ENCODE measurements at places on chromosomes 7 and 10.
A peak's percentile ranks its signal among the peaks of the same experiment; 100 is the strongest.

DNA sequence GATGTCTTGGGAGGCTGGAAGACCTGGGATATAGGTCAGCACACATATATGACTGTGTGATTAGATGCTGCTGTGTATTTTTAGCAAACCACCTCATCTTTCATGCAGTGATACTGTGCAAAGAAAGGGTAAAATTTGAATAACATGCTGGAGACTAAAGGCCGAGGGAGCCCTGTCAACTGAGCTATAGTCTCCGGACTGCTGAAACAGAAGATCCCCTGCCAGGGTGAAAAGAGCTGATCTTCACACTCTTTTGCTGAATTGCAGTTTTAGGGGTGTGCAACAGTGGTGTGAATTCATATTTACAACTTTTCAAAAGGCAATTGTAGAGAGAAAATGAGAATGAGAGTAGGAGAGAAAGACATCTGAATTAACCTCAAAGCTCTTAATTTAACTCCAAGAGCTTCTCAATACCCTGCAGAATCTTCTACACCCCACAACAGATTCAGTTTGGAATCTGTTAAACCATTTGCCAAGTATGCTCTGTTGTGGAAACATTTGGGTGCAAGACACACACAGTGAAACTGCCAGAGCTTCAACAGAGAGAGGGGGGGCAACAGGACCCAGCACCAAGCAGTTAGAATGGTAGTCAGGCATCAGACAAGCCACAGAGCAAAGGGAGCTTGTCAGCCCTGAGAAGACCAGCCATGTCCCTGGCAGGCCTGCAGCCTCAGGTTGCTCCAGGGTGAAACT is 190.1 kb upstream of the STK17A start:
- no peak for DNase-seq

DNA sequence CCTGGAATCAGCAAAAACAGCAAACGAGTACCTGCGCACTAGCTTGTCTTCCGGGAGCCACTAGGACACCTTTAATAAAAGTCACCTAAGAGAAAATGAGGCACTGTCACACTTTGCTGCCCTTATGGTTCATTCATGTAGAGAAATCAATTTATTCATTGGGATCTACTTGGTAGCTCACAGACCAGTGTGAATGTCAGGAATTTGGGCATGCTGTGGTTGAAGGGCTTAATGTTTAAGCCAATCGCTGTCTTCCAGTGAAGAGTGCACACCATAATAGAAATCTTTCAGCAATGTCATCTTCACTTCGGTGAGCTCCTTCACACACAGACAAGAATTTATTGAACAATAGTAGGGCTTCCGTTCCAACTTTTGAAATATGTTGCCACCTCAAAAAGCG is 65.1 kb downstream of the MARCHF5 start:
- DNase-seq = no peak

GRCh38 chr7:156889089-156889488 is 3.9 kb downstream of the LMBR1 start:
- DNase-seq = no peak

DNA sequence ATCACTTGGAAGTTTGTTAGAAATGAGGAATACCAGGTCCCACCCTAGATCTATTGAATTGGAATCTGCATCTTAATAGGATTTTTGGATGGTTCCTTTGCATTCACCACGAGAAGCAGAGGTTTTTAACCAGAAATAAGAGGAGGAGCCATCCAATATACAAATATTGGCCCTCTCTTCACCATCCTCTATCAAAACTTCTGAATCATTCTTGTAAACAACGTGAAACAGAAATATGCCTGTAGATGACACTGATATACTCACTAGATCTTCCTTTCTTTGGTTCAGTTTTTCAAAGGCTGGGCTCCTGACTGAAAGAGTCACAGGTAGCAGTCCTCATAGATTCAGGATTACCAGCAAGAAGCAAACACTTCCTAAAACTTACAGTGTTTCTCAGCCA is 39.5 kb downstream of the ZNF365 start:
- DNase-seq = no peak

- DNase-seq = no peak
Observed at GRCh38 chr10:133442191-133442966, 11.4 kb upstream of the SCART1 start.

DNA sequence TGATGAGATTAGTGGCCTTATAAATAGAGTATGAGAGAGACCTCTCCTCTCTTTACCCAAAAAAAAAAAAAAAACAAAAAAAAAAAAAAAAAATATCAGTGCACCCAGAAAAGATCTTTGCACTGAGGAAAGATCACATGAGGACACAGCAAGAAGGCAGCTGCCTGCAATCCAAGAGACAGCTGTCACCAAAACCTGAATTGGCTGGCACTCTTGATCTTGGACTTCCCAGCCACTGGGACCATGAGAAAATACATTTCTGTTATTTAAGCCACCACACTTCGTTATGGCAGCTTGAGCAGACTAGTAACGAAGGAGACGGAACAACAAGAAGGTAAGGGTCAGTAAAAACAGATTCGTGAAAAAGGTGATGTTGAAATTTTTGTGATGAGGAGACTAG is 47.0 kb downstream of the TMEM106B start:
- no peak for DNase-seq

GRCh38 chr10:131560166-131560565 is 248.6 kb upstream of the TCERG1L start:
- no peak for DNase-seq

DNA sequence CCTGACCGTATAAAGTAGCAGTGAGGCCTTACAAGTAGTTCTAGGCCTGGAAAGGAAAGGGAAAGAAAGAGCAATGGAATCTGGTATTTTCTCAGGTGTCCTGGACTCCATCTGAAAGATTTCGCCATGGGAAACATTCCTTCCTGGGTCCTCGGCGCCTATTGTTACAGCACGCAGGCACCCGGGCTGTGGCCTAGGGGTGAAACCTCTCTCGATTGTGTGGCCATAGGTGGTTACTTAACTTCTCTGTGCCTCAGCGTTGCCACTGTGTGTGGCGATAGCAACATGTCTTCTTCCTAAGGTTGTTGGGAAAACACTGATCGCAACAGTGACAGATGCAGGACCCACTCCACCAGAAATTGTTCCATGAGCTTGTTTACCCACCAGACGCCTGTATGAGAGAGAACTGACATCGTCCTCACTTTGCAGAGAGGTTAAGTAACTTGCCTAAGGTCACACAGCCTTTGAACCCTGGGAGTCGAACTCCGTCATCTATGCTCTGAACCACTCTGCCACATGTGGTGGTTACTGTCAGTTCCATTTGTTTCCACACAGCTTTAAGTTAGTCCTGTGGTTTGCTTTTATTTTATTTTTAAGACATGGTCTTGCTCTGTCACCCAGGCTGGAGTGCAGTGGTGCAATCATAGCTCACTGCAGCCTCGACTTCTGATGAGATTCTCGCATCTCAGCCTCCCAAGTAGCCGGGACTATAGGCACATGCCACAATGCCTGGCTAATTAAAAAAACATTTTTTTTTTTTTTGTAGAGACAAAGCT is 73.4 kb downstream of the LHPP start:
- no peak for DNase-seq

- DNase-seq = no peak
Observed at GRCh38 chr10:76106611-76107010, 675.2 kb downstream of the LRMDA start.

DNA sequence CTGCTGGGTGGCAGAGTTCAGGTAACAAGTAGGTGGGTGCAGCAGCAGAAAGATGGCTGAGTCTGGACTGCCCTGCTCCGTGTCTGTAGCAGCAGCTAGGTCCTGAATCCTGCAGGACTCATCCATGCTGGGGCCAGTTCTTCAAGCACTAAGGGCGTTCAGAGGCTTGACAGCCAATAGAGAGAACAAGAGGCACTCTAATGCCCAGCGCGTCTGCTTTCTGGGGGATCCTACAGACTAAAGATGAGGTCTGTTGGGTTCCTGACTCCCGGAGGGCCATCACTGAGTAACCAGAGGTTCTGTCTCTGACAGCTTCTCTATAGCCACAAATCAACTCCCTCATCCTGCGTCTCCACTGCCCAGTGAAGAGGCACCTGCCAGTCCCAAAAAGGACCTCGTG is 125.5 kb downstream of the PTPN20 start:
- DNase-seq = no peak

DNA sequence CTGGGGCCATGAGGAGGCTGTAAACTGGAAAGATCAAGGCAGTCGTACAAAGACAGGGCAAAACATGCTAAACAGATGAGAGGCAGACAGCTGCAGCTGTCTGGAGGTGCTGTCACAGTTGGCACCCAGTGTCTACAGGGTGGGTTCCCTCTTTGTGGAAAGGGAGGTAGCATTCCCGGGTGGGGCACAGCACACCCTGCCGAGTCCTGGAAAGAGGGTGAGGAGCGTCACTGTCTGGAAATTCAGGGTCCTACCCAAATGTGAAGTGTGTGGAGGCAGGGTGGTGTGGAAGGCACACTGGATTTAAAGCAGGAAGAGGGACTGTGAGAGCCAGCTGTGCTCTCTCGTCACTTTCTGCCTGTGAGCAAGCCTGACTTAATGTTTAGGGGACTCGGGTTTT is 356.2 kb downstream of the SDK1 start:
- no peak for DNase-seq

DNA sequence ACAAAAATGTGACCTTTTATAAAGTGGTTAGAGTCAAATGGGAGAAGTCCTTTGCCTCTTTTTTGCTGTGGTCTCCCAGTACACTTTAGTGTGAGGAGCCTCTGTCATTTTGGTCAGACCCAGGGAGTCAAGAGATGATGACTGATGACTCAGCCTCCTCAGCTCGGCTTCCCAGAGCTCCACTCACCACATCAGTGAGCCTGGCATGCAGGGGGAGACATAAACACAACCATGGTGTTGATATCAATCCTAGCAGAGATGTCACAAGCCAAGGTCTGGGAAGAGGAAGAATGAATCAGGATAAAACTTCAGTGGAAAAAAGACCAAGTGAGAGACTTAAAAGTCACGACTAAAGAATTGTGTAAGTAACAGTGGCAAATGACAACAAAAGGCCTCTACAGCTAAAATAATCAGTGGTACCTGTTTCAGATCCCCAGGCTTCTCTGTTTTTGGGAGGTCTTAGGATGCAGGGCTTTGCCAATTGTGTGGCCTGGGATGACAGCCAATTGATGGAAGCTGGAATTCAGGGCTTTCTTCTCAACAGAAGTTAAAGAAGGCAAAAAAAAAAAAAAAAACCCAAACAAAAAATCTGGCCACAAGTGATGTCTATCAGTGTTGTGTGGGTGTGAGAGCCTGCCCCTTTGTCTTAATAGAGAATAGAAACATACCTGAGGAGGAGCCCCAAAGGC is 50.2 kb downstream of the TFAM start:
- DNase-seq = peak; percentile 40

DNA sequence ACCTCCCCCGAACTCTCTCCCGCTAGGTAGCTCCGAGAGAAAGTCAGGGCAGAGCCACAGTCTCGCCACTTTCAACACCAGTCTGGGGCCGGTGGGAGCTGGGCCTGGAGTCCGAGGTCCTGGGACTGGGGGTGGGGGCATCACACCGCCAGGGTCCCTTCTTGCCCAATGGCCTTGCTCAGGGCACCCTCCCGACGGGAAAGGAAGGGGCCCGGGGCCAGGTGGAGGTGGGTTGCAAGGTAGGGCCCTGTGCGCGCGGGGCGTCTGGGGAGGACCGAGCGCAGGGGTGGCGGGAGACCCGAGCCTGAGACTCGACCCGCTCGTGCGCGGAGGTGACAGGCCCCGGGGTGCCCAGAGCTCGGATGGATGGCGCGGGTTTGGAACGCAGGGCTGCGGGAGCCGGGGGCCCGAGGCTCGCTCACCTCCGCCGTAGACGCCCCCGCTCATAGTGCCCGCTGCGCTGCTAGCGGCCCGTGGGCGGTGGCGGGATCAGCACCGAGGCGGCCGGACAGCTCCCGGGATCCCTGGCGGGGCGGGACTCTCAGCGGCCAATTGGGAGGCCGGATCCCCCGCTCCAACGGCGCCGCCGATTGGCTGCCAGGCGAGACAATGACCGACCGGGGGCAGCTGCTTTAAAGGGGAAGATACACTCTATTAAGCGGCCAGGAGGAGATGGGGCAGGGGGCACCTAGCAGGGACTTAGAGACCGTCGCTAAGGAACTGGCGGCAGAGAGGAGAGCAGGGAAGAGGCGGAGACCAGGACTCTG is at the start of gene ACTL6B:
TSS of gene ACTL6B (minus strand) at position 541 of the 767 bp plus-strand sequence. CDS start at position 447, 94 bp downstream.
- peak; percentile 74 for DNase-seq

GRCh38 chr7:13032576-13032975 is 345.1 kb downstream of the ARL4A start:
- DNase-seq = no peak

GRCh38 chr10:4977025-4977424 is 13.8 kb downstream of the AKR1C1 start:
- DNase-seq = no peak

GRCh38 chr10:59843748-59844147 is 62.6 kb downstream of the CCDC6 start:
- DNase-seq = no peak

DNA sequence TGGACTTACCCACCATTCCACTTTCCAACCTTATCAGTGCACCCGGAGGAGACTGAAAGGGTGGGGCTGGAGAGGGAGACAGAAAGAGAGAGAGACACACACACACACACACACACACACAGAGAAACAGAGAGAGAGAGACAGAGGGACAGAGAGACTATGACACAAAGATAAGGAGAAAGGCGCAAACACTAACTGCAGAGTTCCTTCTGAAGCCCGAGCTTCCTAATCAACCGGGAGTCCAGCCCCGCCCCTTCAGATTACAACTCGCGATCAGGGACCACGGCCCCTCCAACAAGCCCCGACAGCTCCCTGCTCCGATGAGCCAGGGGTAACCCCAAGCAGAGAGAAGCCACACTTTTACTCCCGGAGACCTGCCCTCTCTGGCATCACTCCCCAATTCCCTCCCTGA is 499 bp downstream of the GAL3ST4 start:
- no peak for DNase-seq

Data from activated naive CD8-positive, alpha-beta T cell treated with anti-CD3 and anti-CD28 coated beads for 36 hours (primary cell).